RPMI7951 (cell line): ENCODE measurements at places on chromosomes 2 and 18. TPM values are rescaled to one million over a fixed set of nuclear protein-coding genes. Genes with fewer than 3 reads are reported as not detected.

Gene RETSAT
- 47.3 and 47.9 TPM in 2 replicates for total RNA-seq

DNA sequence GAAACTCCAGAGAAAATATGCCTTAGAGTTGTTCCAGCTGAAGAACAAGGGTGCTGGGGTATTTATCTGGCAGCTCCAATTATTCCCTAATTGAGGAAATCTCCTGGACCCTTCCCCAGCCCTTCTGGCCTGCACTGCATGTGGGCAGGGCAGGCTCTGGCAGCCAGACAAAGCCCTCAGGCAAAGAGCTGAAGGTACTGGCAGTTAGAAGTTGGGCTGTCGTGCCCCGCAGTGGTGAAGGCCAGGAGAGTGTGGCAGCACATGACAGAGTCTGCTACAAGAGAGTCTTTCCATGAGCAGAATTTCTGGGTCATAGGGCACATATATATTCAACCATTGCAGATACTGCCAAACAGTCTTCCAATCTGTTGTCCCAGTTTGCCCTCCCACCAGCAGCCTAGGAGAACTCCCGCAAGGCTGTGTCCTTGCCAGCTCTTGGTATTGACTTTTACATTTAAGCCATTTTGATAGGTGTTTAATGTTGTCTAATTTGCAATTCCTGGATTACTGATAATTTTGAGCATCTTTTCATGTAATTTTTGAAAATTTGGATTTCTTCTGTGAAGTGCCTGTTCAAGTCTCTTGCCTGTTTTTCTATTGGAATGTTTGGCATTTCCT, 26.6 kb downstream of the ONECUT2 start:
- no peak for DNase-seq

- DNase-seq = peak; percentile 82
Measured at GRCh38 chr2:174603280-174603679, 5.7 kb upstream of the WIPF1 start.

GRCh38 chr2:14306268-14306861, 326.2 kb upstream of the LRATD1 start:
- no peak for DNase-seq

DNA sequence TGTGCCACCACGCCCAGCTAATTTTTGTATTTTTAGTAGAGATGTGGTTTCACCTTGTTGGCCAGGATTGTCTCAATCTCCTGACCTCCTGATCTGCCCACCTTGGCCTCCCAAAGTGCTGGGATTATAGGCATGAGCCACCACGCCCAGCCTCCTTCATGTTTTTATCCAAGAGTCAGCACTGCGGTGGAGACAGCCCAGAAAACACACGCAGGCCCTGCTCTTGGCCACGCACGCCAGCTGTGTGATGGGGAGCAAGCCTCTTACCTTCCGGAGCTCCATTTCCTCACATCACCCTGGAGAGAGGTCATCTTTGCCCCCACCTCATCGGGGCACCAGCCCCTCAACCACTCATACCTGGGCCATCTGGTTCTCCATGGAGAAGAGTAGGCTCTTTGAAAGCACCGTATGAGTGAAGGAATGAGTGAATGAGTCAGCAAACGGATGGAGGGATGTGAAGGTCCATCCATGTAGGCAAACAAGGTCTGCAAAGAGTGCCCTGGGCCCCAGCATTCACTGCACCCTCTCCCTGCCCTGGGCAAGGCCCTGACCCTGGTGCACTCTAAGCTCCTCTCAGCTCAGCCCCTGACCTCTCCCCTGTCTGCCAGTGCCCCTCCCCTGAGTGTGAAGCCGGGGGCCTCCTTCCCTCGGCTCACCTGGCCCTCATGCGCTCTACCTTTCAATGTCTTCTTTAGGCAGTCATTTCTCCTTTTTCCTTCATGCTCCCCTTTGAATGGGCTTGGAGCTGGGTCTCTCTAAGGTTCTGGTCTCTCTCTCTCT, 7.4 kb downstream of the GYPC start:
- no peak for DNase-seq
